Stimulated activated CD8-positive, alpha-beta memory T cell treated with anti-CD3 and anti-CD28 coated beads, Interleukin-15, amount 100 ng/mL, for 24 hours (primary cell): ENCODE measurements at places on chromosomes 16 and 17.
A peak's percentile ranks its signal among the peaks of the same experiment; 100 is the strongest.

- no peak for DNase-seq
Measured at GRCh38 chr17:81053041-81053970, 18.4 kb downstream of the BAIAP2 start.

DNA sequence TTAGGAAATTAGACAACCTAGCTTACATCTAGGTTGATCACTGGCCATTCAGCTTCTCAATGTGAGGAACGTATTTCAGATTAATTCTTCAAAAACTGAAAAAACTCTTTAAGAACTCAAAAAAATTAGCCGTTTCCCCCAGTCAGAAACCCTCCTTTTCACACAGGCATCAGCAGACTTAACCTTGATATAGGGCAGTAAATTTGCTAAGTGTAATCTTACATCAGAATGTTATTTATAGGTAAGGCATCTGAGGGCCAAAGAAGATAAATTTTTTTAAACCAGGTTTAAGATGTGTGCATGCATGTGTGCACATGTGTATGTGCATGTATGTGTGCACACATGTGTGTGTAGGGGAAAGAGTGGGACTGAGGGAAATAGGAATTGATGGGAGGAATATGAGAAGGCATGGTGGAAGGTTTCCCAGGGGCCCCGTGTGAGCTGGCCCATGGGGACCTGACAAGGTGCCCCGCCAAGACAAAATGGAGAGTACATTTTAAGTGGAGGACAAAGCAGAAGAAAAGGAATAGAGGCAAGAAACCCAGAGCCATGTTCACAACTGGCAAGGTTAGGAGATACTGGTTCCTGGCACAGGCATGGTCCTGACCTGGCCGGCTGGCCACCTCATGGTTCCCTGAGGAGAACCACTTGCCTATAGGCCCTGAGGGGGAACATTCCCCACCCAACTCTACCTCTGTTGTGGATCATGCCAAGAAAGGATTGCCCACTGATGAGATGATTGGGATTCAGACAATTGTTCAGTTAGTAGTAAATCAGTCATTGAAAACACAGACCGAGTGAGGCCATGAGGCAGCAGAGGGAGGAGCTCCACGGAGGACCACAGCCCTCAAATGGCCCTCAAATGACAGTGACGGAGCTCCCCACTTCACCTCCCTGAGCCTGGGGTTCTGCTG lies 33.0 kb downstream of the TEX2 start:
- no peak for DNase-seq

GRCh38 chr16:75701361-75701760 lies at the start of gene DUXB:
Gene DUXB, minus strand, starts transcription at chr16:75701461. Its CDS starts 43 bp downstream, at chr16:75701418.
- DNase-seq, result no peak

DNA sequence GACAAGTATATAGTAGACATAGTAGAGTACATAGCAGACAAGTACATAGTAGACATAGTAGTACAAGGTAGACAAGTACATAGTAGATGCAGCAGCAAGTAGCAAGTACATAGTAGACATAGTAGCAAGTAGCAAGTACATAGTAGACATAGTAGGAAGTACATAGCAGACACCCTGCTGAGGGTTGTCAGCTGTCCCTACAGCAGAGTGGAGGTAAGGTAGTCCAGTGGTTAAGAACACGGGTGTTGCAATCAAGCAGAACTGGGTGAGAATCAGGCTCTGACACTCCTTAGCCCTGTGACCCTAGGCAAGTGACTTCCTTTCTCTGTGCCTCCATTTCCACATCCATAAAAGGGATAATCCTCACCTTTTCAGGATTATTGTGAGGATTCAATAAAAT lies 94.7 kb downstream of the NOG start:
- DNase-seq, result no peak

GRCh38 chr16:81624760-81625543 lies 154.1 kb upstream of the PLCG2 start:
- no peak for DNase-seq

DNA sequence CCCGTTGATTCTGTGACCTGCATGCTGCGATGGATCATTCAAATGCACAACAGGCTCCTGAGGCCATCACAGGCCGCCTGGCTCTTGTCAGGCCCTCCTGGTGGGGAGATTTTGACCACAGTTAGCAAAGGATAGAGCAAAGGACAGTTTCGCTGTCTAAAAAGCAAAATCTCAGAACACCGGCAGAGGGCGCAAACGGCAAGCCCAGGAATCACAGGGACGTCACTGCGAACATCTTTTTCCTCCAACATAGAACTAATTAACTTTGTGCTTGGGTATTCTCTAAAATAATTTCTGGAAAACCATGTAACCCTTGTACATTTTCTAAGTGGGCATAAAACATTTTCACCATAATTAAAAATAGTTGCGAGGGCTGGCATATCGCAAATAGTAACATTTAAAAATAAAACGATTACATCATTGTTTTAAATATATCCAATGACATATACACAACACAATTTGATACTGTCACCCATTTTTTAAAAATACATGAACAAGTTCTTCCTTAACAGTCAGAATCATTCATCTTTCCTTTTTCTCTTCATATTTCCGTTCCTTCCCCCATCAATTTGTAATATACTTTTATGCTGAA lies 19.7 kb upstream of the SLC47A1 start:
- DNase-seq, result peak; percentile 26

DNA sequence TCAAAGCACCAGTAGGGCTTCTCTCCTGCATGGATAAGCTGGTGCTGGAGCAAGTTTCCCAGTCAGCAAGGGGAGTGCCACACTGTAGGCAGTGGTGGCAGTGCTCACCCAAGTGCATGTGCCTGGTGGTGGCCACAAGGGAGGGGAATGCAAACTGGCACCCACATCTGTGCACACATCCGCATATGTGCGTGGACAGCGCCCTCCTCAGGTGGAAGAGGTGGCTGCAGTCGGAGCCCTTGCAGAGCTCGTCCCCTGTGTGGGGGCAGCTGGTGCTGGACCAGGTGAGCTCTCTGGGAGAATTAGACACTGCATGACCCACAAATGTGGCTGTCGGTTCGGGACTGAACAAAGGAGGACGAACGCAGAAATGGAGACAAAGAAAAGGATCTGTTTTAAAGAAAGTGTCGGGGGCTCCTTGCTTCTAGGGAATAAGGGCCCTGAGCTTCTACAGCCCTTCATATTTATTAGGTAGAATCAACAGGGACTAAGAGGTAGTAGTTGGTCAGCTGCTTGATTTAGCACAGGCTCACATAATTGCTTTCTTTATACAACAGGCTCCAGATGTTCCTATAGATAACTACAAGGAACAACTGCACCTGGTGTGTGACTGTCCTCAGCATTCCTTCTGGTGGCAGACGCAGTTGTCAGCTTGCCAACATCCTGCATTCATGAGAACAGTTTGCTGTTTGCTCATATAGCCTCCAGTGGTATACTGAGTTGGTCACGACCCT lies 5.3 kb upstream of the ZNF689 start:
- peak; percentile 52 for DNase-seq

- no peak for DNase-seq
Measured at GRCh38 chr17:81866440-81867169, 4.5 kb downstream of the ARHGDIA start.

GRCh38 chr16:49545741-49546448 lies 172.3 kb downstream of the C16orf78 start:
- no peak for DNase-seq

GRCh38 chr17:70313086-70313852 lies 143.9 kb downstream of the KCNJ2 start:
- no peak for DNase-seq

DNA sequence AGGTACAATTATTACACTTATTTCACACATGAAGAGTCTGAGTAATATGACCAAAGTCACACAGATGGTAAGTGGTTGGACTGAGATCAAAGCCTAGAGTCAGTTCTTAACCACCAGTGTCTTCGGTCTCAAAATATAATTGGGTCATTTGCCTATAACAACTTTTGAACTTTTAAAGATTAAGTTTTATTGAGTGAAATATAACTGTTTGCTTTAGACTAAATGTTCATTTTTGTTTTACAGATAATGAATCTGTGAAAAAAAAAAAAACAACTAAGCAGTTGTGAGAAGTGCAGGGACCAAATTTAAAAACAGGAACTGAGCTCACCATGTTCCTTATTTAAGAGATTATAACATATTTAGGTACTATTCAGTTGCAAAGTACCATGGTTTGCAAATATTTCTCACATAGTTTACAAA lies 150.1 kb downstream of the ITFG1 start:
- no peak for DNase-seq

- DNase-seq, result no peak
Measured at GRCh38 chr16:19613834-19614233, 58.3 kb downstream of the VPS35L start.

- DNase-seq, result no peak
Measured at GRCh38 chr17:19644493-19645210, 3.9 kb upstream of the ALDH3A2 start.

- no peak for DNase-seq
Measured at GRCh38 chr16:68289621-68290329, 21.0 kb downstream of the SLC7A6OS start.

DNA sequence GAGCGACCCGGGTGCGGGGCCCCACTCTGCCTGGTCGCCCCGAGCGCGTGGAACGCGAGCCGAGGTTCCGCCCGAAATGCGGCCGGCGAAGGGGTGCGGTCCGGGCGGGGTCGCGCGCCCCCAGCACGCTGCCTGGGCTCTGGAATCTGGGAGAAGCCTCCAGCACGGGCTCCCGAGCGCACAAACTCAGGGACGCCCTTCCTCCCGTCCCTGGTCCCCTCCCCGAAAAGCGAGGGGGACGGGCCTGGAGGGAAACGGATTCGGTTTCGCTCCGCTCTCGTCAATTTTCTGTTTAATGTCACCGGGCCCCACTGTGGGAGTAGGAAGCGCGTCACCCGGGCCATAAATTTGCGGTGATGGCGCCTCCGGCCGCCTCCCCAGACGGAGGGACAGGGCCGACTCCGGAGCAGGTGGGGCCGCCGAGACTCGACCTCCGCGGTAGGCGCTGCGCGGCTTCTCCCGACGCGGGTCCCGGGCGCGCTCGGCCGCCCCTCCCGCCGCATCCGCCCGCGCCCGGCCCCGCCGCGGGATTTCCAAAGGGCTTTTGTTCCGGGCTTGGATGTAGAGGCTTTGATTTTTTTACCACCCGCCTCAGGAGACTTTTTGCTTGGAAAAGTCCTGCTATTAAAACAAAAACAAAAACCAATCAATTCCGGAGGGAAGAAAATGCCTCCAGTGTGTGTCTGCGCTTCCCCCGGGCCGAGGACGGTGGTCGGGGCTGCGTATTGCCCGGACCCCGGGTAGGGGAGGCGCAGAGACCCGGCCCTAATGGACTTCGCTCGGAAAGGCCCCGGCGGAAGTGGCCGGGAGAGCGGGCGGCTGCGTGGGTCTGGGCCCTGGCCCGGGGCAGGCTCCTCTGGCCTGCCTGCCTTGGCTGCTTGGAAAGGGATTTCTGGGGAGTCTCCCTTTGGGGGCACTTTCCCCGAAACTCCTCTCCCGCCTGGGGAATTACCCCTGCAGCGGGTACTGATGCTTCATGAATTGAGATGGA lies 7.9 kb upstream of the BAHCC1 start:
- DNase-seq, result no peak

DNA sequence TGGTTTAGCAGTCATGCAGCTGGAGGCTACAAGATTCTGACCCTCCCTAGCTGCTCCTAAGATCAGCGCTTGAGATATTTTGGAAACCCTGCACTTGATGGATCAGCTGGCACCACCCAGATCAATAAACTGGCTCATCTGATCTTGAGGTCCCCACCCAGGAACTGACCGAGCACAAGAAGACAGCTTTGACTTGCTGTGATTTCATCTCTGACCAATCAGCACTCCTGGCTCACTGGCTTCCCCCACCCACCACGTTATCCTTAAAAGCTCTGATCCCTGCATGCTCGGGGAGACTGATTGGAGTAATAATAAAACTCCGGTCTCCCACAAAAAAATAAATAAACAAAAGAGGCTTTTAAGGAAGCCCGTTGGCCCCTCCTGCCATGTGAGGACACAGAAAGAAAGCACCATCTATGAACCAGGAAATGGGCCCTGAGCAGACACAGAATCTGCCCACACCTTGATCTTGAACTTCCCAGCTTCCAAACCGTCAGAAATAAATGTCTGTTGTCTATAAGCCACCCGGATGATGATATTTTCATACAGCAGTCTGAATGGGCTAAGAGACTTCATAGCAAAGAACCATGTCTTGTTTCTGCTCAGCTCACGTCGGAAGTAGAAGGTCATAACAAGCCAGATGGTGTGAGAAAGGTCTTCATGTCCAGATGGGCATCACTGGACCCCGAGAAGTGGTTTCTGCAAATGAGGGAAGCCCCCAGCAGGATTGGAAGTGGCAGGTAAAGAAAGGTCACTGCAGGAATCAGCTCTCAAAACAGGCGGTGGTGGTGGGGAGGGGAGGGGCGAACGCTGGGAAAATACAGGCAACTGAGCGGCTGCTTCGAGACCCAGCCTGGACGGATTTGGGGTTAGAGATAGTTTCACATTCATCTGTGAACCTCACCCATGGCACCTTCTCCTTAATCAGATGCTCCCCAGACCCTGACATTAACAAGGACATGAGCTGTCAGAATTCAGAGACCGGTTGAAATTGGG lies 19.8 kb upstream of the RPH3AL start:
- no peak for DNase-seq

GRCh38 chr16:81180578-81180977 lies 57.9 kb upstream of the BCO1 start:
- no peak for DNase-seq

DNA sequence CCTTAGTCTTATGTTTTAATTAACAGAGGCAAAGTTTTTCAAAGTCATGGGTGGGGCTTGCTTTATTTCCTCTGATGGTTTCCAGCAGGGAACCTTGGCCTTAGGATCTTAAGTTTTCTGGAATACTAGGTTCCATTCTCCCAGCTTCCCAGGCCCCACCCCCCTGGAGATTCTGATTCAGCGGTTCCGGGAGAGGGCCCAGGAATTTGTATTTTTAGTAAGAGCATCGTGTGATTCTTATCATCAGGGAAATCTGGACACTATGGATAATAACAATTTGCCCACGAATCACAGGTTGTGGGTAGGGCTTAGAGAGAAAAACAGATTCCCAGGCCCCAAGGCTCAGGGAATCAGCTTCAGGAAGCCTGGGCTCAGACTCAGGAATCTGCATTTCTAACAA lies 263.6 kb downstream of the NTN1 start:
- no peak for DNase-seq

GRCh38 chr17:48787828-48788227 lies 29.2 kb downstream of the TTLL6 start:
- DNase-seq, result no peak

DNA sequence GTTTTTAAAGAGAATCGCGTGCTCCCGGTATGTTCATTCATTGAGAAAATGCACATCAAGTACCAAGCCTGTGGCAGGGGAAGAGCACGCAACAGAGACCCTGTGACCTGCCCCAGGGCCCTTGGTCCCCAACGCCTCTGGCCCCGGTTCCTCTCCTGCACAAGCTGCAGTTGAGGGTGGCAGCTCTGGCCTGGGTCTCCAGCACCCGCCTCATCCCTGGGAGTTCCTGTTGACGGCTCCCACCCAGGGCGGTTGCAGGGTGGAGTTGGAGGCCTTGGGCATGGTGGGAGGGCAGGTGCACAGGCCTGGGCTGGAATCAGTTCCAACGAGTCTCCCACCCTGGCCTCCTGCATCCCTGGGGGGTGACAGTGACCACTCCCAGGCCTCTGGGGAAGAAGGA lies 5.0 kb downstream of the NECAB2 start:
- DNase-seq, result no peak

DNA sequence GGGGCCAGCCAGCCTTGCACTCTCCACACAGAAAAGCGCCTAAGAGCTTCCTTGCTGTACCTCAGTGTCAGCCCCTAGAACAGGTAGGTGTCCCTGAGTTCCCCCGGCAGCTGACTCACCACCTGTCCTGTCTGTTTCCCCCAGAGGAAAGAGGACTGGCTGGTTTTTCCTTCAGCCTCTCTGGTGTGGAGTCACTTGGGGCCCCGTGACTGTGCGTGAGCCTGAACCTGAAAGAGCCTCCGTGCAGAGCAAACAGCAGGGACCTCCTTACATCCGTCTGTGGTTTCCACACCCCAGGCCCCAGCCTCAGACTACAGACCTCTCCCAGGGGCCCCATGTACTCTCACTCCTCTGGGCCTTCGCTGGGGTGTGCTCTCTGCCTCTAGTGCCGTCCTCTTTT lies 87.8 kb downstream of the GNAO1 start:
- DNase-seq, result no peak
